Effector memory CD8-positive, alpha-beta T cell (primary cell): ENCODE measurements at places on chromosomes 1 and 21.

DNA sequence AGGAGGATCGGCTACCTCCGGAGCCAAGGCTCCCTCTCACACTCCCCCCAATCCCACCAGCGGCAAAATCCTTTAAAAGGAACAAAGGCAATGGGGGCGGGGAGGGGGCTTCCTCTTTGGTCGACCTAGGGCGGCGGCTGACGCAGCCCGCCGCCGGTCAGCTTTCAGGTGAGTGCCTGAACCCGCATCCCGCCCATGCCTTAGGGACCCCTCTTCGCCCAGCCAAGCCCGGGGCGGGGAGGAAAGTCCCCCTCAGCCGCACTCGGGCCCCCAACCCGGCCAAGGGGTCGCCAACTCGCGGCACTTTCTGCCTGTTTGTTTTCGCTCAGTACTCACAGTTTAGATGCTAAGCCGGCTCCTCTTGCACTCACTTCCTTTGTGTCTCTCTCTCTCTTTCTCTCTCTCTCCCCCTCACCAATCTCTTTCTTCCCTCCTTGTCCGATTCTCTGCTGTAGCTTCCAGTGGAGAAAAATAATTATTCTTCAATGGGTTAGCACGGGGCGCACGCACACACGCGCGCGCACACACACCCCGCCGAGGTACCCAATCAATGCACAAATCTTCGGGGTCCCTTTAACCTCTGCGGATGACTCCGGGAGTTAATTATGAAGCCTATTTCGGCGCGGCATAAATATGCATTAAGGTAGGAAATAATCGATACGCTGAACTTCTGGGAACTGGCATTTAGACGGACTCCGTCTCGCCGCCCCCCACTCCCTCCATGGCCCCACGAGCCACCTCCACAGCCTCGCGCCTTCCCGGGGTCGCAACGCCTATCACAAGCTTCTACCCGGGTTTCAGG lies at the start of gene BLACAT1:
Gene BLACAT1, minus strand, starts transcription at position 465 of the 802 bp plus-strand sequence.
- H3K4me3 ChIP-seq, result peak within 1 kb of the TSS; percentile 72
- no peak for DNase-seq
- H3K27ac ChIP-seq, result peak within 1 kb of the TSS; percentile 61
- peaks cover 94% of the 10 kb centered on the region for H3K27me3 ChIP-seq

GRCh38 chr1:62209931-62210595 lies 15.4 kb downstream of the L1TD1 start:
- no peak overlapping the region for H3K27ac ChIP-seq
- no peaks in the 10 kb centered on the region for H3K36me3 ChIP-seq
- H3K27me3 ChIP-seq, result no peaks in the 10 kb centered on the region

- no peak for DNase-seq
- H3K36me3 ChIP-seq, result no peaks in the 10 kb centered on the region
- no peaks in the 10 kb centered on the region for H3K27me3 ChIP-seq
- H3K4me1 ChIP-seq, result peaks cover 21% of the 10 kb centered on the region
- H3K4me3 ChIP-seq, result no peak overlapping the region
- peak overlapping the region; percentile 24 for H3K27ac ChIP-seq
These were observed 102.6 kb upstream of the ZNF644 start for GRCh38 chr1:91124290-91124985.

DNA sequence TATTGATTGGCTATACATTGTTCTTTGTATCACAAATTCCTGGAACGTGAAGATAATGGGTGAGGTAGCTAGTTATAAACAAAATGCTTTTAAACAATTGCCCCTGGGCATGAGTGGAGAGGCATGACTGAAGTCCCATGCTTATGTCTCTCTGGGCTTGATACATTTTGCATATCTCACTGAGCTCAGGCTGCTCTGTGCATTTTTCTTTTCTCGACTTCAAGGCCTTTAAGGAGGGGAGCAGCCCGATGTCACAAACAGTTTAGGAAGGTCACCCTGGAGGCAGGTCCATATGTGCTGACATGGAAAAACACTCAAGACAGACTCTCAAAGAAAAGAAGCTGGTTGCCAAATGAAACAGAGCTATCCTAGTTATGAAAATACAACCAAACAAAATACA lies 80.1 kb upstream of the PUM1 start:
- no peaks in the 10 kb centered on the region for H3K4me1 ChIP-seq
- no peaks in the 10 kb centered on the region for H3K36me3 ChIP-seq
- no peak overlapping the region for H3K4me3 ChIP-seq
- peaks cover 6% of the 10 kb centered on the region for H3K27me3 ChIP-seq
- no peak for DNase-seq
- H3K27ac ChIP-seq, result no peak overlapping the region

GRCh38 chr1:61975638-61976037 lies 219.0 kb upstream of the L1TD1 start:
- no peak overlapping the region for H3K27ac ChIP-seq
- peaks cover 4% of the 10 kb centered on the region for H3K36me3 ChIP-seq
- DNase-seq, result no peak
- no peak overlapping the region for H3K4me3 ChIP-seq
- no peaks in the 10 kb centered on the region for H3K27me3 ChIP-seq
